ENCODE measurements at places on chromosomes 11 and 22.

GRCh38 chr11:57085611-57086010 lies 96.1 kb upstream of the LRRC55 start:
- DNase-seq, result no peak

DNA sequence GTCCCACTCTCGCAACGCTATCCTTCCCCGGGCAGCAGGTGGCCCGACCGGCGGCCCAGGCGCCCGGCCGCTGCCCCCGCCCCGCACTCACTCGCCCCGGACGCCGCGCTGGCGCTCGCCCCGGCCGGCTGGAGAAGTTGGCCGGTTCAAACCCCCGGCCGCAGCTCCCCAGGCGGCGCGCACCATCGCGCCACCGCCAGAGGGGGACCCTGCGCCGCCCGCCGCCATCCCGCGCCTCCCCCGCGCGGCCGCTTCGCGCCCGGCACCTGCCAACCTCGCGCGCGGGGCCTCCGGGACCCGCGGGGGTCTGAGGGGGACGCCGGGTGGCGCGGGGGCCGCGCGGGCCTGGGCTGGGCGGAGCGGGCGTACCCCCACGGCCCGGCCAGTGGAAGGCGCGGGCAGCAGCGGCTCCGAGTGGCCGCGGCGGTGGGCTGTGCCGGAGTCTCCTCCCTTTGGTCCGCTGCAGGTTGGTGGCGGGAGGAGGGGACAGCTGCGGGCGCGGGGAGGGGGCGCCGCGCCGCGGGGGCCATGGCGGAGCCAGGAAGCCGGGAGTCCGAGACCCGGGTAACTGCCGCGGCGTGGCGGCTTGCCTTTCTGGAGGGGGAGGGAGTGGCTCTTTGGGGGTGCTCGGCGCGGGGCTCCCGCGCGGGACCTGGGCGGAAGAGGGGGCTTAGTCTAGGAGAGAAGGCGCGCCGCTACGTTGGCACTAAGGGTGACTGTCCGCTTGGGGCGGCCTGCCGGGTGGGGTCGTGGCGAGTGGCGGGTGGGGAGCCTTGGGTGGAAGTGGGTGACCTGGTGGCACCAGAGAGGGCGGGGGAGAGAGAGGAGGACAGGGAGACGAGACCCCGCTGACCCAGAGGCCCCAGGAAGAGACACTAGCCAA lies at the start of the genes MPST and TST:
TSS of gene MPST (plus strand) at position 434 of the 883 bp plus-strand sequence. CDS start at position 529, 95 bp downstream.
TSS of gene TST (minus strand) at position 139 of the 883 bp plus-strand sequence. CDS start 715 bp downstream, outside the sequence.
- no peak for DNase-seq

DNA sequence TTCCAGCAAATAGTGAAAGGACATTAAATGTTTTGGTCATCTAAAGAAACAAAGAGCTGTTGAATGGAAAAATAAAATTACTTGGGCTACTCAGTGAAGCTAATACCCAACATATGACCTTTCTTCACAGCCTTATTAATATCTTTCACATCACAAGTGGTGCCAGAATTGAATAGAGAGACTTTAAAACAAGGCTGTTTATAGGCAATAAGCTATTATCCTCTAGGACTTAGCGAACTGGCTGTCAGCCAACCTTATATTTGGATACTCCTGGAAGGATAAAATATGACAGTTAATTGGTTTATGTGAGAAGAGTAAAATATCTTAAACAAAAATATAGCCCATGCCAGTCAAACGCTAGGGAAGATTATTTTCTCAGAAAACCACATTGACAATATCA lies 225.5 kb upstream of the BLID start:
- DNase-seq, result no peak

- DNase-seq, result no peak
Measured at GRCh38 chr11:105609341-105609781, 512 bp upstream of the GRIA4 start.

- no peak for DNase-seq
Measured at GRCh38 chr11:121132211-121132976, 31.4 kb downstream of the TECTA start.
